ENCODE measurements at places on chromosomes 7 and 10. TPM values are rescaled to one million over a fixed set of nuclear protein-coding genes. Genes with fewer than 3 reads are reported as not detected.

The CRPPA gene
- total RNA-seq, result 5.4 TPM

DNA sequence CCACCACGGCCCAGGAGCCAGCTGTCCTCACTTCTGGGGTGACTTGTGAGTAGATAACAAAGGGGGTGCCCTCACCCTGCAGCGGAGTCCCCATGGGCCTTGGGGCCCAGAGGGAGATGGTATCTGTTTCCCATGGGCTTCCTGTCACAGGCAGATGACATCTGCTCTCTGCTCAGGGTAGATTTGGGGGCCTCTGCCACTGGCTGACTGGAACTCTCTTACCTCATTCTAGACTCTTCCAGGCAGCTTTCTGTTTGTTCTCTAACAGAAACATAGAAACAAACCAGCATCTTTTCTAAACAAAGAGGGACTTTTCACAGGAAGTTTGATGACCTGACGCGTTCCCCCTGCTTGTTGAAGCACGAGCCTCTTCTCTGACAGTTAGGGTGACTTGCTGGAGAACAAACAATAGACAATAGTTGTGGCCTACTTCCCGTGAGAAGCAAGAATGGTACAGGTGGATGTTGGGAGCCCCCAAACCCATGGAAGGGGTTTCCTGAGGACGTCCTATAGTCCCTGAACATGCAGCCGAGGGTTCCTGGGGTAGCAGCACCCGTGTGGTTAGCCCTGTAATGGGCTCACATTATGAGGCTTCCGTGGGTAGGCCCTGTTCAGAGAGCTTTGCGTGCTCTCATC lies 61.6 kb downstream of the GRK5 start:
- DNase-seq, result no peak

DNA sequence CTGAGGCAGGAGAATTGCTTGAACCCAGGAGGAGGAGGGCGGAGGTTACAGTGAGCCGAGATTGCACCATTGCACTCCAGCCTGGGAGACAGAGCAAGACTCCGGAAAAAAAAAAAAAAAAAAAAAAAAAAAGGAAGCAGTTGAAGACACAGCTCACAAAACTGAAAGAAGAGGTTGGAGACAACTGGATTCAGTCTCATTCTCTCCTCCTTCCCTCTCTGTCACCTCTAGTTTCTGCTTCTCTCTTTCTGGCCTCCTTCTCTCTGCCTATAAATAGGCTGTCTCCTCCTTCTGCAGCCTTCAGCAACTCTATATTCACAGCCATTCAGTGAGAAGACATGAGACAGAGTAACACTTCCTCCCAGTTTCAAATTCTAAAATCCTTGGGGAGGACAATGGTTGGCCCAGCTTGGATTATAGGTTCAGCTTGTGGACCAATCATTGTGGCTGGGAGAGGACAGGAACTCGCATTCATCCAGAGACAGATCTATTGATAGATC lies 125.6 kb upstream of the HABP2 start:
- no peak for DNase-seq

GRCh38 chr10:89670926-89671325 lies 25.9 kb upstream of the PANK1 start:
- DNase-seq, result no peak

DNA sequence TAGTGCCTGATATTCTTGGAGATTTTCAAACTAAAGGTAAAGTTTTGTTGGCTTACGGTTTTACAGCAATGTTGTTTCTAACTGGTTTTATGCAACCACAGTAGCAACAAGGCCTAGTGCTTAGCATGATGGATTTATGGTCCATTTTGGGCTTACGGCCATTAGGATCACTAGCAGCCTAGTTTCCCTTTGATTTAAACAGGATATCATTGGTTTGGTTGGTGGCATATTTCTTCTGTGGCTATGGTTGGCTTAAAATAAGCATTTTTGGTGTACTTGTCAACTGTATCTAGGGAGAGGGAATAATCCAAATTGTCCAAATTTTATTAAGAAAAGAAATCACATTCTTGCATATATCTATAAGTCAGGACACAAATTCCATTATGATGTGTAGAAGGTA lies 194.0 kb downstream of the HDAC9 start:
- DNase-seq, result no peak

- DNase-seq, result peak; percentile 80
Observed at GRCh38 chr10:88582806-88583583, at the start of gene RNLS. RNLS (minus strand) TSS chr10:88583318.

DNA sequence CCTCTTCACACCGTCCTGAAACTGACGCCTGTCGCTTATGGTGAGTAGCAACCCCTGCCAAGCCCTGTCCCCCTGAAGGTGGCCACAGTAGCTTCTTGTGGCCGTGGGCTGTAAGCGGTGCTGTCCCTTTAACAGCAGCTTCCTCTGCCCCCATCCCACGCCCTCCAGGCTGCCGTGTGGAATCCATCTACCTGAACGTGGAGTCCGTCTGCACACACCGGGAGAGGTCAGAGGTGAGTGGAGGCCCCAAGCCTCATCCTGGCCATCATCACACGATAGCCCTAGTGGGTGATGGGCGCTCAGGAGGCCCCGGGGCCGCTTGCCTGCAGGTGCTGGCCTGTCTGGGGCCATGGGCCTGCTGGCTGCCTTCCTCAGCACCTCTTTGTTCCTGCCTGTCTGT lies 21.2 kb downstream of the PFKFB3 start:
- DNase-seq, result no peak

GRCh38 chr10:15253951-15254807 lies 85.7 kb upstream of the NMT2 start:
- DNase-seq, result no peak

- peak; percentile 26 for DNase-seq
Observed at GRCh38 chr7:27834179-27834921, 94.4 kb downstream of the TAX1BP1 start.

All from heart right ventricle (tissue), 16 donors.